ENCODE measurements at places on chromosomes 3 and 15. TPM values are rescaled to one million over a fixed set of nuclear protein-coding genes. Genes with fewer than 3 reads are reported as not detected.

PLSCR4 gene
- 81.5 TPM for total RNA-seq

DNA sequence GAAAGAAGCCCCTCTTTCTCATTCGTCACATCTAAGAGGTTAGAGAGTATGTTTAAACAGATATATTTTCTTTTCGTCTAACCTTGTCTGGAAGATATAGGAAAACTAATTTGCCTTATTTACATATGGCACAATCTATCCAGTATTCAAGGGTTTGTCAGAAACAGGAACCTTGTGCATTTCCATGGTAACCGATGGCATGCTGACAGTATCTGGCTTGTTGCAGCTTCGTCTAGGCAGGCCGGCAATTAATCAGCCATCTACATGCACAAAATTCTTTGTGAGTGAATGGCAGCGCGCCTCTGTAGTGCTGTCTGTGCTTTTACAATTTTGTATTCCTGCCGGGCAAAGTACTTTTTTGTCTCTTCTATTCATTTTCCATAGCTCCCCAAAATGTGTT lies 294.0 kb upstream of the SOX2 start:
- no peak for DNase-seq
- no peaks in the 10 kb centered on the region for H3K4me1 ChIP-seq
- H3K27me3 ChIP-seq: no peaks in the 10 kb centered on the region
- no peak overlapping the region for H3K27ac ChIP-seq
- H3K36me3 ChIP-seq: no peaks in the 10 kb centered on the region
- H3K4me3 ChIP-seq: no peak overlapping the region

C15orf62 gene
- not detected for total RNA-seq

DNA sequence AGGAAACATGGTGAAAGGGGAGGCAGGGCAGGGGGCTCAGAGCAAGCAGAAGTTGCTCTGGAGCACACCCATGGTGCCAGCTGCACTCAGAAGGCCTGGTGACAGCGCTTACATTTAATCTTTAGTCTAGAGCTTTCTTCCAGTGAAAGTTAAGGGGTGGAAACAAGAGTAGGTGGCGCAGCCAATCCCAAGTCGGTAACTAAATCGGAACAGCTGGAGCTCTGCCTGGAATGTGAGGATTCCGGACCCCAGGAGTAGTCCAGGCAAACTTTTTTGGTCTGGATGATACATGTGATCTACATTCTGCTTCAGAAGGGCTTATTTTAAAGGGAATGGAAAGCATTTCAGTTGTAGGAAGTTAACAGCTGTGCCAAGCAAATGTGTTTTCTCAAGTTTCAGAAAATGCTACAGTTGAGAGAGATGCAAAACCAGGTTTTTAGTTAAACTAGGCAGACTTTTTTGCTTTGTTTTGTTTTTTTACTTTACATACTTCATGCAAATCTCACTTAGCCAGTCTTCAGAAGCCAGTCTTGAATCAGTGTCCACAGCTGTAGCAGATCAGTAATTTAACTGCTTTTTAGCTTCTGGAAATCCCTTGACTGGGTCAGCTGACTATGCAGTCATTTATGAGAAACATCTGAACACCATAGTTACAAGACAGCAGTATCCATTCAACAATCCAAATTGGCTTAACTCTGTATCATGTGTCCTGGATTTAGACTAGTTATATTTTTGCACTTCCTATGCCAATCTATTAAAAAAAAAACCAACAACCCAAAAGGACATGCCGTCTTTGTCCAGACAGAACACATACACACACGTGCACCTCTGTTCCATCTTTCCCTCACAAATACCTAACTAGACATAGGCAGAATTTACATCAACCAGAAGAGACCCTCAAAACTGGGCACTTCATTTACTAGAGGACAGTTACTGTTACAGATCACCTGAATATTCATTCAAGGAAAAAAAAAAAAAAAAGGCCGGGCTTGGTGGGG lies 33.2 kb downstream of the ZNF106 start:
- peak overlapping the region; percentile 40 for H3K4me3 ChIP-seq
- peak overlapping the region; percentile 48 for H3K27ac ChIP-seq
- no peaks in the 10 kb centered on the region for H3K36me3 ChIP-seq
- peak; percentile 85 for DNase-seq
- no peaks in the 10 kb centered on the region for H3K27me3 ChIP-seq

- peak overlapping the region; percentile 83 for H3K27ac ChIP-seq
- no peak overlapping the region for H3K4me3 ChIP-seq
- no peaks in the 10 kb centered on the region for H3K36me3 ChIP-seq
- no peaks in the 10 kb centered on the region for H3K27me3 ChIP-seq
- H3K4me1 ChIP-seq: peaks cover 23% of the 10 kb centered on the region
Measured at GRCh38 chr3:149553781-149554451, 79.4 kb downstream of the TM4SF4 start.

GRCh38 chr3:11721479-11721878 lies 77.8 kb upstream of the VGLL4 start:
- DNase-seq: no peak
- H3K4me1 ChIP-seq: peaks cover 4% of the 10 kb centered on the region
- no peaks in the 10 kb centered on the region for H3K36me3 ChIP-seq
- no peak overlapping the region for H3K27ac ChIP-seq

DNA sequence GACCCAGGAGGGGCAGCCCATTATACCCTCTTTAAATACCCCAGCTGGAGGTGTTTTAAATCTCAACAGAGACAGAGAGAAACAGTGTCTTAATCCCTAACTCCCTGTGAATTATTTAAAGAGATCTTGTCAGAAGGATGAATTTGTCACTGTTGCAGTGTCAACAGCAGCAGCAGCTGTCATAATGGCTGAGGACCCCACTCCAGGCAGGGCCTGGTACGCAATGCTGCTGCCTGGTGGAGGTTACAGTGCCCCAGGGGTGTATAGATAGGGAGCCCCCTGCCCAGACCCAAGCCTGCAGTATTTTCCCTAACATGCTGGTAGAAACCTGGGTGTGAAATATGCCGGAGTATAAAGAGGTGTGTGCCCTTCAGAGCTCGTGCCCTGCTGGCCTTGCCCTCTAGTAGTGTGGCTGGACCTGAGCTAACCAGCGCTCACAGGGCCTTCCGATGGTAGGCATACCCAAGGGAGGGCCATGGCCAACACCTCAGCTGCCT lies 143.0 kb downstream of the EPHB1 start:
- DNase-seq: no peak
- no peak overlapping the region for H3K27ac ChIP-seq
- no peaks in the 10 kb centered on the region for H3K27me3 ChIP-seq

ULK3 gene
- total RNA-seq: 34.2 TPM

DNA sequence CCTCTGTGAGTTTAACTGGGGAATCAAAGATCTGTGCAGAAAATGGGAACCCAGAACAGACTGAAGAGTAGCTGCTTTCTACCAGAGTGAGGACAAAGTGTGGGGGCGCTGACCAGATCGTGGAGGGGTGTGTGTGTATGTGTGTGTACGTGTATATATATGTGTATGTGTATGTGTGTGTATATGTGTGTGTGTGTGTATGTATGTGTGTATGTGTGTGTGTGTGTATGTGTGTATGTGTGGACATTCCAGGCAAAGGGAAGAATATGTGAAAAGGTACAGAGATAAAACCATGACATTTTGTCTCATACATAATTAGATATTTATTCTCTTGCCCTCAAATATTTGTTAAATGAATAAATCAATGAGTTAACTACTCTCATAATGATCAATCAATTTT lies 54.9 kb upstream of the DPPA4 start:
- no peak overlapping the region for H3K4me3 ChIP-seq

GRCh38 chr3:100637197-100637631 lies 27.8 kb downstream of the ADGRG7 start:
- H3K4me3 ChIP-seq: no peak overlapping the region
- H3K27ac ChIP-seq: no peak overlapping the region
- no peak for DNase-seq
- no peaks in the 10 kb centered on the region for H3K4me1 ChIP-seq

IMPG2 gene
- total RNA-seq: 0.14 TPM

- DNase-seq: no peak
- no peak overlapping the region for H3K27ac ChIP-seq
- H3K4me3 ChIP-seq: no peak overlapping the region
- no peaks in the 10 kb centered on the region for H3K27me3 ChIP-seq
Measured at GRCh38 chr15:74383286-74383685, 15.8 kb upstream of the CYP11A1 start.

- no peak overlapping the region for H3K27ac ChIP-seq
- H3K4me3 ChIP-seq: no peak overlapping the region
- no peaks in the 10 kb centered on the region for H3K36me3 ChIP-seq
- no peaks in the 10 kb centered on the region for H3K27me3 ChIP-seq
- no peaks in the 10 kb centered on the region for H3K4me1 ChIP-seq
- no peak for DNase-seq
Measured at GRCh38 chr15:92457471-92458041, 63.9 kb downstream of the ST8SIA2 start.

DNA sequence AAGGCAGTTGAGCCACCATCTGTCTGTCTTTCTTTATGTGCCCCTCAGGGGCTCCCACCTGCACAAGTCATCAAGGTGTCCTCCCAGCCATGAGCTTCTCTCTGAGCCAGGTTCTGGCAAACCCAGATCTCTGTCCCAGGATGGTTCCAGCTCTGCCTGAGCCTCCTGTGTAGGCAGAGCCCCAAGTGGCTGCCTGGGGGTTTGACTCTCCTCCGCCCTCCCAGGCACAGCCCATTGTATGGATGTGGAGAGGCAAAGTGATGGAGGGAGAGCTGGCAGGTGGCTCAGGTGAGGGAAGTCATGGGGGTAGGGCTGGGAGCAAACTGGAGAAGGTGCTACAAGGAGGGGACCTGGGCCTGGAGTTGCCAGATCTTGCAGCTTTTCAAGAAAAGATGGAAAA lies 56.9 kb downstream of the GRIP2 start:
- H3K27me3 ChIP-seq: no peaks in the 10 kb centered on the region
- peaks cover 94% of the 10 kb centered on the region for H3K36me3 ChIP-seq
- H3K4me3 ChIP-seq: no peak overlapping the region
- DNase-seq: no peak

- no peak overlapping the region for H3K27ac ChIP-seq
- H3K27me3 ChIP-seq: no peaks in the 10 kb centered on the region
- no peaks in the 10 kb centered on the region for H3K36me3 ChIP-seq
- no peak for DNase-seq
Measured at GRCh38 chr15:42784705-42785104, 47.8 kb upstream of the CDAN1 start.

ITPKA gene
- total RNA-seq: 33.0 TPM

MCF2L2 gene
- 62.7 TPM for total RNA-seq

DNA sequence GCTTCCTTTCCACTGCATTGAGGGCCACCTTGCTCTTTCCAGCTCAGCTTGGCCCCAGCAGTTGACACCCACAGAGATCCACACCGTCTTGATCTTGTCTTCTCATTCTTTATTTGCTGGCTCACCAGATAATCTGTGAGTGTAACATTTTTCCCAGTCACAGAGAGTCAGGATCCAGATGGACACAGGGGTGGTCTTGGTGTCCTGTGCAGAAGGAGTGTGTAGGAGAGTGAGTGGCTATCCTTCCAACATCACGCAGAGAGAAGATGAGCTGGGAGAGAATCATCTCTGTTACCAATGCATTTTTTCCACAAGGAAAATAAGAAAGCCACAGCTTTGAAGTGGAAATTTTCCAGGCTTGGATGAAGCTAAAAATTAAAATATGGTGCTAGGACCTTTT lies 100.1 kb downstream of the EPHB1 start:
- no peak overlapping the region for H3K4me3 ChIP-seq
- H3K27ac ChIP-seq: no peak overlapping the region

DNA sequence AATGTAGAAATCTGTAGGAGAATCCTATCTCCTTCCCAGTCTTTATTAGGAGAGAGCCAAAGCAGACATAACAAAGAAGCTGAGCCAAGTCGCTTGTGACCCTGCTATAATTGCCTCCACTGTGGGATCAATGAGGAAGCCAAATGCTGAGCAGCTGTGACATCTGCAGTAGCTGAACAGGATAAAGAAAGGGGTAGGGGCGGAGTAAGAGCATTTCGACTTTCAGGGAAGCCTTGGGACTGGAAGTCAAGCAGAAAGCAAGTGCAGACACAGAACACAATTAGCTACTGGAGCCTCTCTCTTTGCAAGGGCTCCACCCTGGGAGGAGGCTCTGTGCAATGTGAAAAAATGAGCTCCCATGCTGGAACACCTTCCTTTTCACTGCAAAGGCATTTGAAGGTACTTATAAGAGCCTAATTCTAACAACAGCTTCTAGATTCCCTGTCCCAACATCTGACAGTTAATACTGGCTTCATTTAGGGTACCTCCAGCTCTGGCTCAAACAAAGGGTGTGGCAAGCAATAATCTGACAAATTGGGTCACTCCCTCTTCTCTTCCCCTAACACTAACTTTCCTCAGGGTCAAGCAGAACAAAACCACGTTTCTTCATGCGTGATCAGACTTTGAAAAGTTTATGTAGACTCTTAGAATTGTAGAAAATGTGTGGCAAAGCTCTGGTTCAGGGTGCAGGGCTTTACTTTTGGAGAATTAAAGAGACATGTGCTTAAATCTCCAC lies 166.4 kb downstream of the CADPS start:
- DNase-seq: no peak
- H3K27ac ChIP-seq: no peak overlapping the region
- H3K27me3 ChIP-seq: no peaks in the 10 kb centered on the region
- H3K36me3 ChIP-seq: no peaks in the 10 kb centered on the region
- no peak overlapping the region for H3K4me3 ChIP-seq

DNA sequence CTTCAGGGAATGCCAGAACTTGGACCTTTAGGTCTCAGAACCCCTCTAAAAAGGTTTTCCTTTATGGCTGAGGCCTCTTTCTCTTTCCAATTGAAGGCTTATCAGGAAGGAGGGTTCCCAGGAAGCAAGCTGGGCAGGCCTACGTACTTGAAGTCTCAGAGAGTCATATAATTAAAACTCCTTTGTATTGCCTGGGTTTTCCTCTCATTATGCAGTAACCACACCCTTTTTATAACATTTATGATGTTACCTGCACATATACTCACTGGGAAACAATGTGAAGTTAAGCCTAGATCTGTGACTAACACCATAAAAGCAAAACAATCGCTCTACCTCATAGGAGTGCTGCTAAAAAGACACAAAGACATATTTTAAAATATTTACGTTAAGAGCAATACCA lies 27.3 kb downstream of the SERP1 start:
- no peaks in the 10 kb centered on the region for H3K4me1 ChIP-seq
- H3K36me3 ChIP-seq: no peaks in the 10 kb centered on the region
- H3K4me3 ChIP-seq: no peak overlapping the region
- H3K27me3 ChIP-seq: no peaks in the 10 kb centered on the region
- H3K27ac ChIP-seq: no peak overlapping the region

NLGN1 gene
- total RNA-seq: 0.96 TPM

- peaks cover 51% of the 10 kb centered on the region for H3K36me3 ChIP-seq
- no peaks in the 10 kb centered on the region for H3K27me3 ChIP-seq
- H3K27ac ChIP-seq: no peak overlapping the region
- DNase-seq: no peak
- peaks cover 9% of the 10 kb centered on the region for H3K4me1 ChIP-seq
Measured at GRCh38 chr15:89333011-89333860, 1.4 kb downstream of the POLG start.

Measured in adrenal gland (tissue), 19 donors.